ENCODE measurements at places on chromosomes 5 and 9.

DNA sequence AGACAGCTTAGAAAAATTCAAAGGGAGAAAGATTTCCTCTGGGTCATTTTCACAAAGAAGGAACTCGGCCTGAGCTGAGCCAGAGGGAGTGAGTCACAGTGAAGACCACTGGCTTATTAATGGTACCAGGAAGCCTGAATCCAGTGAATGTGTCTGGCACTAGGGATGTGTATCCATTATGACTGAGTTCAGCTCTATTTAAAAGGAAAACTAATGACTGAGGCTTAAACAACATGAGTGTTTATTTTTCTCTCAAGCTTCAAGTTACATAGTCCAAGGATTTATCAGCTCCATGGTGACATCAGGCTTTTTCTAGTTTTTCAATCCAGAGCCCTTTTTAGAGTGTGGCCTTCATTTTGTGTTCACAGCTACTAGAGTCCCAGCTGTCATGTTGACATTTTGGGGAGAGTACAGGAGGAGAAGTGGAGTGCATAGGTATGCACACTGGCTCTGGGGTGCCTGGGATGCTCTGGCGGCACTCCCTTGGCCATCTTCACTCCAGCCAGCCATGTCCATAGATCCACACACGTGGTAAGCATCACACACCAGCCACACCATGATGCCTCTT is 159.5 kb upstream of the ERCC6L2 start:
- no peak for DNase-seq

DNA sequence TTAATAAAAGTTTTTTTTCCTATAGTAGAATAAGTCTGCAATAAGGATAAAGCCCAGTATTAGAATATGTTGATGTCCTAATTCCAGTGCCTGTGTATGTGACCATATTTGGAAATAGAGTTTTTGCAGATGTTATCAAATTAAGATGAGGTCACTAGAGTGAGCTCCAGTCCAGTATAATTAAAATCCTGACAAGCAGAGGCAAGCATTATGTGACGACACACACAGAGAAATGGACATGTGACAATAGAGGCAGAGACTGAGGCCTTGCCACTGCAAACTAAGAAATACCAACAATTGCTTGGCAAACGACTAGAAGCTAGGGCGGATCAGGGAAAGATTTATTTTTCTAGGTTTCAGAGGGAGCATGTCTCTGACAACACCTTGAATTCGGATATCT is 216.4 kb upstream of the CYLC2 start:
- no peak for DNase-seq

DNA sequence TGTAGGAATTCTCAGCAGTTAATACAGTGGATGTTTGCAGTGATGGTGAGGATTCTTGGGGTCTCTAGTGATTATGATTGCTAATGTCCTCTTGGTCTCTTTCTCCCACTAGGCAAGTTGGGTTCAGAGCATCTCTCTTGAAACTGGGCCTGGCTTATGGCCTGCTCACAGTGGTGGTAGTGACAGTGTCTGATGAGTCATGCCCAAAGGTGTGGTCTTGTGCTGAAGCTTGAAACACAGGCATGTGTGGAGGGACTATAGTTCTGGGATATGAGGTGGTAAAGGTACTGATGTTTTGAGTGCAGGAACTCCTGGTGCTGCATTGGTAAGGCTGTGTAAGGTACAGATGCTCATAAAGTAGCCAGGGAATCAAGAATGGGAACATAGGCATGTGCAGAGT is 231.1 kb downstream of the FAM170A start:
- no peak for DNase-seq

DNA sequence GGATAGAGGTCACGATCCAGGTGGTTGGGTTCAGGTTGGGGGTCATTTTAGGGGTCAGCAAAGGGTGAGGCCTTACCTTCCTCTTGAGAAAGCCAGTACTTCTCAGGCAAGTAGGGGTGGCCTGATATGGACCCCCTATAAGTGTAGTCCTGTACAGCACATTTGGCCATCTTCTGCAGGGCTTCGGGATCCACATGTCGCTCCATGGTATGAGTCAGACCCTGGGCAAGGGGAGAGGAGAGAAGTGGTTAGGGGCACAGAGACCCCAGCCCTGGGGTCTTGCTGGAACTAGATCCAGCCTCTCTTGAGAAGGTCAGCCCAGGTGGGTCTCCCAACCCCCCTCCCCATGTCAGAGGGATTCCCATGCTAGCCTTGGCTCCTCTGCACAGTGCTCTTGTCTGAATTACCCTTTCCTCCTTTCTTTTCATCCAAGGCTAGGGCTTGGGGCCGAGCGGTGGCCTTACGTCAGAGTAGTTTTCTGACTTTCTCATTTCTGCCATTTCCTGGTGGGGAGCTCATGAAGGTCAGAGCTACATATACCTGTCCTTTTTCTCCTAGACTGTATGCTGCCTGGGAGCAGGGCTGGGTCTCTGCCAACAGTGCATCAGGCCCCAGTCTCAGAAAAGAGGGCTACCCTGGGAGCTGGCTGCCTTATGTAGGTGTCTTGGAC is 9.0 kb upstream of the MYORG start:
- DNase-seq, result no peak

DNA sequence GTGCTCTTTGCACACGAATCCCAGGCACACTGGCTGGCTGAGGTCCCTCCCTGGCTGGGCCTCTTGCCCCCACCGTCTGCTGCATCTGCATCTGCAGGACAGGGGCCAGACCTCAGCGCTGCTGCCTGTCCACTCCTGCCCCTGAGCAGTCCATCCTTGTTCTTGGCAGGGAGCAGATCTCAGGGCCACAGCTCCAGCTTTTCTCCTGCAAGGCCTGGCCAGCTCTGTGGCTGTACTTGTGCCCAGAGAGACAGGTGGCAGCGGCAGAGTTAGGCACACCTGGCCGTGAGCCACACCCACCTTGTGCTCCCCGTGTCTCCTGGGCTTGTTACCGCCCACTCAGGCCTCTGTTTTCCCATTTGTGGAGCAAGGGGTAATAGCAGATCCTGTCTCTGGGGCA is 13.9 kb downstream of the NEK6 start:
- DNase-seq, result no peak

DNA sequence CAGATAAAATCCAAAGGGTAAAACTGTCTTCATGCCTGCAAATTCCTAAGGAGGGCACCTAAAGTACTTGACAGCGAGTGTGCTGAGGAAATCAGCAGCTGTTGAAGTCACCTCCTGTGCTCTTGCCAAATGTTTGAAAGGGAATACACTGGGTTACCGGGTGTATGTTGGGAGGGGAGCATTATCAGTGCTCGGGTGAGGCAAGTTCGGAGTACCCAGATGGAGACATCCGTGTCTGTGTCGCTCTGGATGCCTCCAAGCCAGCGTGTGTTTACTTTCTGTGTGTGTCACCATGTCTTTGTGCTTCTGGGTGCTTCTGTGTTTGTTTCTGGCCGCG is 727 bp upstream of the ADRB2 start:
- no peak for DNase-seq

GRCh38 chr9:131393622-131394463 is at the start of gene PRRC2B:
Gene PRRC2B (plus strand): TSS chr9:131394086. CDS start chr9:131430145, 36,059 bp downstream.
- peak; percentile 93 for DNase-seq

- DNase-seq, result no peak
Measured at GRCh38 chr5:151820903-151821302, 49.1 kb downstream of the G3BP1 start.

DNA sequence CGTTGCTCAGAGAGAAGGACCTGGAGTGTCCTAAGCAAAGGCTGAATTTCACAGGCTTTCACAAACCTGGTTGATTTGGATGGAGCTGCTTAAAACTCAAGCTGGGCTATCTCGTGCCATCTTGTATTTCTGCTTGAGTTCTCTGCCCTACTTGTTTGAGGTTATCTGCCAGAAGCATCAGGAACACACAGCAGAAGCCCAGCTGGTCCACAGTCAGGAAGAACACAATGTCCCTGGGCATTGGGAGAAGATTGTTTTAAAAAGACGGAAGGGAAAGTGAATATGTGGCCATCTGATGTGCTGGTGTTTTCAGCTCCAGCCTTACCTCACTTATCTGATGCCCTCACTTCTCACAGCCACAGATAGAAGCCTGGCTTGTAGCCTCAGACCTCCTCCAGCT is 32.9 kb upstream of the SLC36A1 start:
- DNase-seq, result no peak

- no peak for DNase-seq
Measured at GRCh38 chr5:60387051-60387440, 312.9 kb downstream of the DEPDC1B start.

- DNase-seq, result no peak
Measured at GRCh38 chr9:105967797-105968196, 273.5 kb downstream of the TMEM38B start.

DNA sequence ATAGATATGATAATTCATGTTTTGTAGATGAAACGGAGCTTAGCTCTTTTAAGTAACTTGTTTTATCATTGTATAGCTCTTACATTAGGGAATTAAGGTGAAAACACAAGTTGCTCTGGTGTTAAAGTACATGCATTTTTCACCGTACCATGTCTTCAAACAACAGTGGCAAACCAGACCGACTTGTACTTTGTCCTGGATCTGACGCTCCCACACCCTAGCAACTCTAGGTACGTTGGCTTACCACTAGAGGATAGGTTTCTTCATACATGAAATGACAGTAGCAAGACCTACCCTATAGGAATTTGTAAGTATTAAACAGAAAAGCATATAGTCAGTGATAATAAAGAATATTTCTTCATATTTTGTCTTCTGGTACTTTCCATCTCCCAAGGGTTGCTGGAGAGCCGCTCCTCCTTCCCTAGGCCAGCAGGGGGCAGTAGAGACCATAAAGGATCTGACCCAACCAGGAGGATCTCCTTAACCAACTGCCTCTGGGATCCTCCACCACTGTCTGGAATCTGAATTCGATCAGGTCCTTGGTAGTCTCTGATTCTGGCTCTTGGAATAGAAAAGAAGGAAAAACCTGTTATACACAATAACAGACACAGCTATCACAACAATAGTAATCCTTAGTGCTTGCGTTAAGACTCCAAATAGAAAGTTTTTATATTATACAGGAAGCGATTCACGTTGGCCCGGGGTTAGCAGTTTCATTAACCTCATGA is 136.7 kb downstream of the CAVIN4 start:
- DNase-seq, result peak; percentile 86

DNA sequence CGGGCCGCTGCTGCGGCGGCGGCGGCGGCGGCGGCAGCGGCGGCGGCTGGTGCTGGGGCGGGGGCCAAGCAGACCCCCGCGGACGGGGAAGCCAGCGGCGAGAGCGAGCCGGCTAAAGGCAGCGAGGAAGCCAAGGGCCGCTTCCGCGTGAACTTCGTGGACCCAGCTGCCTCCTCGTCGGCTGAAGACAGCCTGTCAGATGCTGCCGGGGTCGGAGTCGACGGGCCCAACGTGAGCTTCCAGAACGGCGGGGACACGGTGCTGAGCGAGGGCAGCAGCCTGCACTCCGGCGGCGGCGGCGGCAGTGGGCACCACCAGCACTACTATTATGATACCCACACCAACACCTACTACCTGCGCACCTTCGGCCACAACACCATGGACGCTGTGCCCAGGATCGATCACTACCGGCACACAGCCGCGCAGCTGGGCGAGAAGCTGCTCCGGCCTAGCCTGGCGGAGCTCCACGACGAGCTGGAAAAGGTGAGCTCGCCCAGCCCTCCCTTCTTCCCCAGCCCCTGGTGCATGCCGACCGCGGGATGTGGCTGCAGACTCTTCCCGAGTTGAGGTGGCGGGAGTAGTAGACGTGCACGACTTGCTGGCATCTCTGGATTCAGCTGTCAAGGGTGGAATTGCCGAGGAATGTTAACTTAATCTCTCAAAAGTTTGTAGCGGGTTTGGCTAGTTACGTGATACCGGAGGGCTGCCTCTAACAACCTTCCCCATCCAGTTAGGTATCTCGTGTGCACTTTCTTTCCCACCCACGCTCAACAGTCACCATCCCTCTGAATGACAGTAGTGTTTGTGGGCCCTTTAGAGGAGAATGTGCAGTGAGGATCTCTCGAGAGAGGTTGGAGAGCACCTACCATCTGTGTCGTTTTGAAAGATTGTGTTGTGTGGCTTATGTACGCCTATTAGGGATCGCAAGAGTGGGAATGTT is 932 bp downstream of the SLC12A2 start:
- DNase-seq, result peak; percentile 51

DNA sequence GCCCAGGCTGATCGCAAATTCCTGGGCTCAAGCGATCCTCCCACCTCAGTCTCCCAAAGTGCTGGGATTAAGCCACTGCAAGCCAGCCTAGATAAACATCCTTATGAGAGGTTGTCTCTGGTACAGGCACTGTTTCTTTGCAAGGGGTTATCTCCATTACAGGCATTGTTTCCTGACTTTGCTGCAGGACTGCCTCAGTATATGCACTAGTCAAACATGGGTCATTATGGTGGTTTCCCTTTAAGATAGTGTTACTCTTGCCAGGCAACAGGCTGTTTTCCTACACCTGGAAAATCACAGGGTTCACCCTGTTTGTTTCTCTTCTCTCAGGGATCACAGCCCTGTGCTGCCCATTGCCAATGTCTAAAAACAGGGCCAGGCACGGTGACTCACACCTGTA is 7.8 kb upstream of the CLTB start:
- DNase-seq, result no peak

GRCh38 chr9:115142090-115142489 is 24.1 kb upstream of the TNC start:
- DNase-seq, result no peak

GRCh38 chr5:23139338-23140171 is 286.4 kb upstream of the CDH12 start:
- no peak for DNase-seq

DNA sequence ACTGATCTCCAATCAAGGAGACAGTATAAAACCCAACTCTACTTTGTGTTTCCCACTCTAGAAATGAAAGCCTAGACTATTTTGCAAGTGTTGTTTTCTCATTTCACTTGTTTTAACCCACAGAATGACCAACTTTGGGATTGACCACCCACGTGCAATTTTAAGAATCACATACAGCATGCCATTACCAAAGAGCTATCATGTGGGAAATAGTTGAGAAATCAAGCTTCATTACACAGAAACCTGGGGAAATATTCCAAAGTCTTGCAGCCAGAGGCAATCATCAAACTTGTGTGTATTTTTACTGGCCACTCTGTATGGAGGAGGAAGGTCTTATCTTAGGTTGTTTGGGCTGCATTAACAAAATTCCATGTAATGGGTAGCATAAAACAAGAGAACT is 451.4 kb upstream of the DAB2 start:
- DNase-seq, result no peak

GRCh38 chr5:23591250-23591649 is 83.8 kb downstream of the PRDM9 start:
- DNase-seq, result no peak

GRCh38 chr9:90271707-90272106 is 370.9 kb downstream of the DIRAS2 start:
- DNase-seq, result no peak

DNA sequence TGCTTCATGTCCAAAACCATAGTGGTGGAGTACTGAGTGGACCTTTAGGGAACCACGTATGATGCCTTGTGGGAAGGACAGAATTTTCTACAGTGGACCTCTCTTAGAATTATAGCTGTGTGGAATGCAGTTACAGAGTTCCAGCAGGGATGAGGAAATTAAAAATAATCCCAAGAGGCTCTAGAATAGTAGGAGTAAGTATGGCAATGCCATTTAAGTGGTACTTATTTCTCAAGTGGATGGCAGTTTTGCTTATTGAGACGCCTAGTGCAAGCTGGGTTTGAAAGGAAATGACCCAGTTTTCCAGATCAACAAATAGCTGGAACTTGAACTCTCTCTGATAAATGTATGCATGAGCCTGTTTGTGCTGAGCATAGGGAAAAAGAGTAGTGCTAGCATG is 431.6 kb downstream of the PRR16 start:
- DNase-seq, result no peak

Data from nephron progenitor cell (in vitro differentiated cells).